ENCODE measurements at places on chromosomes 6 and 20.
A peak's percentile ranks its signal among the peaks of the same experiment; 100 is the strongest.

- no peak for DNase-seq
Observed at GRCh38 chr20:48807586-48808381, 20.0 kb downstream of the PREX1 start.

DNA sequence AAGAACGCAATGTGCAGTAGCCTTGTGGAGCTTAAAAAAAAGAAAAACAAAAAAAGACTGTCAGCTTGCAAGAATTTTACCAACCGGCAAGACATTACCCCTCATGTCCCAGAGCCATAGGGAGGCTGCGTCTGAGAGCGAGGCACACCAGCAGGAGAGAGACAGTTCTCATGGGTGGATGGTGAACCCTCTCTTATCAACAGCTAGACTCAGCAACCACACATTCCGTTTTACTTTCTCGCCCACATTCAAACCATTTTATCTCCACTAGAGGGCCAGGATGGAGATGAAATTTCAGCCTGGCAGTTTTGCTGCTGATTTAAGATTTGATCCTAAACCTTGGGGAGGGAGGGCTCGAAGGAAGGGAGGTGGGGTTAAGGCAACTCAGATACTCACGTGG lies 247.0 kb downstream of the ATXN1 start:
- peak; percentile 68 for DNase-seq

GRCh38 chr6:156729248-156729647 lies 47.9 kb upstream of the ARID1B start:
- DNase-seq = peak; percentile 27

- DNase-seq = peak; percentile 88
Observed at GRCh38 chr6:34237722-34238584, 1.3 kb downstream of the HMGA1 start.

DNA sequence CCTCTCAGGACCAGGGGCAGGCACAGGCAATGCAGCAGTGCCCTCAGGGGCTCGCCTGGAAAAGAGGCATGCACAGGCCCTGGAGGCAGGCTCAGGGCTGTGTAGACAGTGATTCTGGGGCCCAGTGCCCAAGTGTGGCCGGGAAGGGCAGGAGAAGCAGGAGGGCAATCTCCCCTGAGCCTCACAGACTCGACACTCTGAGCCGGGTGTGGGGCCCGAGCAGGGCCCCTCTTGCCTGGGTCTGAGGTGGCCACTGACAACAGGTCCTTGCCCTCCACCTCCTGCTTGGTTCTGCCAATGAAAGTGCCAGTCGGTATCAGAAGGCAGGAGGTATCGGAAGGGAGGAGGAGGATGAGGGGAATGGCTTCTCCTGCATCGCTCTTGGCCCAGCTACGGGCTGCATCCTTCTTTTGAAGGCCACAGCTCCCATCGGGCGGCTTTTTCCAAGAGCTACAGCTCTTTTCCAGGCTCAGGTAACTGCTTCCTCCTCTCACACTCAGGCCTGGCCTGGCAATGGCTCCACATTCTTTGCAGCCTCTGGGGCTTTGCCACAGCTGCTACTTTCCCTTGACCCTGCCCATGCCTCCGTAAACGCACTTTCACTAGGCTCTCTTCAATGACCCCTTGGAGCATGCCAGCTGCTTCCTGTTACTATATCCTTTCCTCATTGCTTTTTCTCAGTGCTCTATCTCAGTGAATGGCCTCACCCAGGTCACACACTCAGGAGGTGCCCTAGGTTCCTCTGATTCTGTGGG lies 24.5 kb downstream of the GABRR2 start:
- DNase-seq = no peak

- DNase-seq = no peak
Observed at GRCh38 chr6:45724511-45724910, 291.1 kb downstream of the CLIC5 start.

- DNase-seq = no peak
Observed at GRCh38 chr6:45185403-45186251, 142.5 kb upstream of the RUNX2 start.

DNA sequence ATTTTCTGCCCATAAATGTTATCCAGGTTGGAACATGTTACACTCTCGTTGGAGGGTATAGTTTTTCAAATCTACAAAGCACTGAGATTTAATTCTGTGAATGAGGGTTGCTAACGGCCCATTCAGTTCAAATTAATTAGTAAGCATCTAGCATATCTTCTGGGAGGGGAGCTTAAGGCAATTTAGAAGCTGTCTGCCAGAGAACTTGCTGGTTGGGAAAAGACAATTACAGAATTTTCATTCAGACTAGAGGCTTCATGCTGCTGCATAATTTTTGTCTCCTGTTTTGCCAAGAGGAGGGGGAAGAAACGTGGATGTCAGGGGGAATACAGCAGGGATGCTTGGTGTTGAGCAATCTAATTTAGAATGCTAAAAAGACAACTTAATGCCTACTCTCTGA lies 268.3 kb upstream of the FAM83B start:
- no peak for DNase-seq

GRCh38 chr6:7143476-7143974 lies 35.8 kb downstream of the RREB1 start:
- DNase-seq = no peak

DNA sequence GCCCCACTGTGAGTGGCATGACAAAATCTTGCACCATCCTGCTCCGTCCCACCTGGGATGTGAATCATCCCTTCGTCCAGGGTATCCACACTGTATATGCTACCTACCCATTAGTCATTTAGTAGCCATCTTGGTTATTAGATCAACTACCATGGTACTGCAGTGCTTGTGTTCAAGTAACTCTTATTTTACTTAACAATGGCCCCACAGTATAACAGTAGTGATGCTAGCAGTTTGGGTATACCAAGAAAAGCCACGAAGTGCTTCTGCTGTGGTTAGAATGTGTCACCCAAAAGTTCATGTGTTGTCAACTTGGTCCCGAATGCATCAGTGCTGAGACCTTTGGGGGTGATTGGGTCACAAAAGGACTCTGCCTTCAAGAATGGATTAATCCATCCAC lies 11.7 kb downstream of the OSER1 start:
- DNase-seq = no peak

GRCh38 chr20:41534170-41534569 lies 84.0 kb downstream of the CHD6 start:
- DNase-seq = no peak

DNA sequence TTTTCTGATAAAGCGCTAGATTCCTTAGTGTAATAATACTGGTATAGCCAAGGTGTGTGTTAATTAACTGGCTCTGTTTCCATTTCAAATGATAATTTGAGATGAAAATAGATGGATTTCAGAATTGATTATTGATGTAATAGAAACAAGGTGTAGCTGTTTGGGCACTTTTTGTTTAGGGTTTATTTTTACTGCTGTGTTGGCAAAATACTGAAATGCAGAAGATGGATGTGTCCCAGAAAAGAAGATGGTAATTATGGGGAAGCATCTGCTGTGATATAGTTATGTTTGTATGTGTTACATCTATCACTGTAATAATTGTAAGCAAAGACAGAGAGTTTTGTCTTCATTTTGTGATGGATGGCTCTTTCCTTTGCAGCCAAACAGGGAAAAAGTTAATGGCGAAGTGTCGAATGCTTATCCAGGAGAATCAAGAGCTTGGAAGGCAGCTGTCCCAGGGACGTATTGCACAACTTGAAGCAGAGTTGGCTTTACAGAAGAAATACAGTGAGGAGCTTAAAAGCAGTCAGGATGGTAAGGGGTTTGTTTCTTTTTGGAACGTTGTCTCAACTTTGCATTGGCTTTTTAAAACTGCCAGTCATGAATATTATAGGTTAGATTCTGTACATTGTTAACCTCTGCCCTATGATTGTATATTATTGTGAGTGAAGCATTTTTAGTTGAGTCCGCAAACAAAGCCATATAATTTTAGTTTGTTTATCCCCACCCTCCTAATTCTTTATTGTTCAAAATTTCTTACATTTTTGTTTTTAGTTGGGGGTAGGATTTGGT lies 8.6 kb upstream of the ACAT2 start:
- DNase-seq = no peak

DNA sequence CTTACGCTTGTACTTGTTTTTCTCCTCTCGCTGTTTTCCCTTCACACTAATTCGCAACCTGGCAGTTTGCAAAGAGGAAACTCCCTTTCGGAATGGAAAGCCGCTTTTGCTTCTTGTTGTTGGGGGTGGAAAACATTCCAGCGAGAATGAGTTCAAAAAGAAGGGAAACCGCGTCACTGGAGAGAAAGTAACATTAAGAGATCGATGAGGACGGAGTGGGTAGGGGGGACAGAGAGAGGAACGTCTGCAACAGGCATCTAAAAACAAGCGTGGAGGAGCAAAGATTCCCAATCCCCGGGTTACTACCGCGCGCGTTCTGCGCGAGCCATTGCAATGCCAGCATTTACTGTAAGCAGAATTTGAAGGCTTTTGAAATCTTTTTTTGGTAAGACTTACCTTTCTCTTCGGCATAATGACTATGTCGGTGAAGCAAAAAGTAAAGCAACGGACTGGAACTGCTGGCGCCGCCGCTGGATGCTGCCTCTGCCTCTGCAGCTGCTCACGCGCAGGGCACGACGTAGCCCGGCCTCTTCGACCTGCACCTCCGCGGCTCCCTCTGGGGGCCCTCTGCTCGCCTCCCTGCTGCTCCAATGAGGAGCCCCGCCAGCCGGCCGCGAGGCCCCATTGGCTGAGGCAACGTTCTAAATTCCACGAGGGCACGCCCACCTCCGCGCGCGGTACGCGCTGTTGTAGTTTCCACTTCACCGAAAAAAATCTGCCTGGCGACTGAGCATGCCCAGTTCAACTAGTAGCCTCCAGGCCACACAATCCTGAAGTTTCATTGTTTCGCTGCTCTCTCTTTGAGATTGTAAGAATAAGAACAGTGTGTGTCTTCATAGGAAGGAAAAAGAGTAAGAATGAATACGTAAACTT lies at the start of gene HMGN3:
TSS of gene HMGN3 (minus strand) at position 533 of the 873 bp plus-strand sequence.
- DNase-seq = peak; percentile 97

DNA sequence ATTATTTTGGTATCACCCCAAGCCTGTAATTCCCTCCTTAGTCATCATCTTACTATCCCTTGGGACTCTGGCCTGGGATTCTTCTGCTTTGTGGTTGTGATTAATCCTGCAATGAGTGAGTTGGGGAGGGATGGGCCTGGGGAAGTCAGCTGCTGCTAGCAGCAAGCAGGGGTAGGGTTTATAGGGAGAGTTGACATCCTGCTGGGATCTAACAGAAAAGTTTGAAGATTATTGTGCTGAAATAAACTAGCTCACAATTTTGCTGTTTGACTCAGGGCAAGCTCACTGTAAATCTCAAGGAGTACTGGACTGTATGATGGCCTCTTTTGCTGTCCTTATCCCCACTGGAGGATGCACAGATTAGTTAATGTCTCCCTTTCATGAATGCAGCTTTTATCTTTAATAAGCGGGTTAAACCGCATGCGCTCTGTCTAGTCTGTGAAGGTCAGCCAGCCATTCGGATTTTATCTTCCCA lies 83.4 kb downstream of the JARID2 start:
- no peak for DNase-seq

DNA sequence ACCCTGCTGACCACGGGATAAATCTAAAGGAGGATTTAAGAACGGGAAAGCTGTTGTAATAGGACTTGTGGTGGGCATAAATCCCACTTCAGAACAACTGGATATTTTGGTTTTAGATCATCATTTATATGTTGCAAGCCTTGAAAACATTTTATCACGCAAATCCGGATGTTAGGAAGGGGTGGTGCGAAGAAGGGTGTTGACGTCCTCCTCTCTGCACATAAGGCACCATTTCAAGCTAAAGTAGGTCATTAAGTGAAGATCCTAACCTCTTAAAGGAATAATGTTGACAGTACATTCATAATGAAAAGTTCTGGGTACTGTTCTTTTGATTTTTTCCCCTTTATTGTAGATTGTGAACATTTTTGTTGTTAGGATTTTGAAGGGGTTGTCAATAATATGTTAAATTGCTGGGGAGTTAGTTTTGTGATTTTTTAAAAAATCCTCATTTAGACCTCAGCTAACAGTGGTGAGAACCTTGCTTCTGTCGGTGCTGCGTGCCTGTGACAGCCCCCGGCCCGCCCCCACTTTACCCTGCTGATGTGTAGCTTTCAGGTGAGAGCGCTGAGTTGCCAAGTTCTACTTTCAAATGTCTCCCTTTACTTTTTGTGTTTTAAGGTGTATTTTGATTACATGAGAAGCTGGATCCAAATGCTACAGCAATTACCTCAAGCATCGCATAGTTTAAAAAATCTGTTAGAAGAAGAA lies 88.8 kb downstream of the MAP3K4 start:
- DNase-seq = no peak

- DNase-seq = no peak
Observed at GRCh38 chr20:59150821-59151251, 12.8 kb upstream of the ZNF831 start.

DNA sequence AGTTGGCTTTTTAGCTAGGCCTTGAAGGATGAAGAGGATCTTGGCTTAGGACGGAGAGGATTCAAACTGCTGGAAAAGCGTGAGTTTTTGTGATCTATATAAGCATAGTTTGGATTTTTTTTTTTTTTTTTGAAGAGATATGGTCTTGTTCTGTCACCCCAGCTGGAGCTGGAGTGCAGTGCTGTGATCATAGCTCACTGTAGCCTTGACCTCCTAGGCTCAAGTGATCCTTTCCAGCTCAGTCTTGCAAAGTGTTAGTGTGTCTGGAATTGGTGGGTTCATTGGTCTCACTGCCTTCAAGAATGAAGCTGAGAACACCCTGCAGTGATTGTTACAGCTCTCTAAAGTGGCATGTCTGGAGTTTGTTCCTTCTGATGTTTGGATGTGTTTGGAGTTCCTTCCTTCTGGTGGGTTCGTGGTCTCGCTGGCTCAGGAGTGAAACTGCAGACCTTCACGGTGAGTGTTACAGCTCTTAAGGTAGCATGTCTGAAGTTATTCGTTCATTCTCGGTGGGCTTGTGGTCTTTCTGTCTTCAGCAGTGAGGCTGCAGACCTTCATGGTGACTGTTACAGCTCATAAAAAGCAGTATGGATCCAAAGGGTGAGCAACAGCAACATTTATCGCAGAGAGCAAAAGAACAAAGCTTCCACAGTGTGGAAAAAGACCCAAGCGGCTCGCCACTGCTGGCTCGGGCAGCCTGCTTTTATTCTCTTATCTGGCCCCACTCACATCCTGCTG lies 37.5 kb upstream of the NUP153 start:
- DNase-seq = peak; percentile 29

DNA sequence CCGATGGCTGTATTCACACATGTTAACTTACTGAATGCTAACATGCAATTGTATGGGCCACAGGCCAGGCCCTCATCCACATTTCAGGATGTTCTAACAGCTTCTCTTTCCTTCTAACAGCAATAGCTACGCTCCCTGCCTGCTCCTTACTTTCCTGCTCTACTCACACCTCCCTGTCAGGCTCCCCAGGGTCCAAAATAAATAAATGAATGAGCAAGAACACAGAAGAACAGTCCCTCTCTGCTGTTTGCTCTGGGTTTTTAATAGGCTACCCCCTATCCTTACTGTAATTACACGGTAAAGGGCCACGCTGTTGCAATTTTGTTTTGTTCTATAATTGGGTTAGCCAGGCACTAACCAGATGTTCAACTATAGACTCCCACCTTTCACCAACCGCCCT lies 135.6 kb downstream of the GMDS start:
- no peak for DNase-seq

GRCh38 chr6:167162591-167162990 lies 4.8 kb upstream of the GPR31 start:
- DNase-seq = no peak

GRCh38 chr6:42378536-42378935 lies 73.2 kb downstream of the TRERF1 start:
- no peak for DNase-seq

- no peak for DNase-seq
Observed at GRCh38 chr6:21664314-21665109, 71.0 kb downstream of the SOX4 start.

- peak; percentile 58 for DNase-seq
Observed at GRCh38 chr6:155248008-155249001, 15.5 kb upstream of the CLDN20 start.

- no peak for DNase-seq
Observed at GRCh38 chr6:74577619-74578018, 628.2 kb downstream of the COL12A1 start.

GRCh38 chr6:125699591-125699990 lies 49.8 kb upstream of the HEY2 start:
- DNase-seq = peak; percentile 19

Data from NAMALWA (cell line).